ENCODE measurements at places on chromosomes 4 and X. TPM values are rescaled to one million over a fixed set of nuclear protein-coding genes. Genes with fewer than 3 reads are reported as not detected.

Gene SULT1E1
- total RNA-seq: not detected

Gene RASL11B
- total RNA-seq: 0.54 TPM

- no peaks in the 10 kb centered on the region for H3K4me1 ChIP-seq
- H3K27me3 ChIP-seq: no peaks in the 10 kb centered on the region
- no peaks in the 10 kb centered on the region for H3K36me3 ChIP-seq
- H3K27ac ChIP-seq: no peak overlapping the region
- H3K4me3 ChIP-seq: no peak overlapping the region
Measured at GRCh38 chrX:77938083-77938680, 27.7 kb downstream of the ATP7A start.

- DNase-seq: no peak
- no peak overlapping the region for H3K27ac ChIP-seq
- H3K4me3 ChIP-seq: no peak overlapping the region
- H3K4me1 ChIP-seq: peaks cover 10% of the 10 kb centered on the region
- H3K27me3 ChIP-seq: no peaks in the 10 kb centered on the region
- H3K36me3 ChIP-seq: no peaks in the 10 kb centered on the region
Measured at GRCh38 chr4:26086621-26087441, 172.8 kb downstream of the SMIM20 start.

DNA sequence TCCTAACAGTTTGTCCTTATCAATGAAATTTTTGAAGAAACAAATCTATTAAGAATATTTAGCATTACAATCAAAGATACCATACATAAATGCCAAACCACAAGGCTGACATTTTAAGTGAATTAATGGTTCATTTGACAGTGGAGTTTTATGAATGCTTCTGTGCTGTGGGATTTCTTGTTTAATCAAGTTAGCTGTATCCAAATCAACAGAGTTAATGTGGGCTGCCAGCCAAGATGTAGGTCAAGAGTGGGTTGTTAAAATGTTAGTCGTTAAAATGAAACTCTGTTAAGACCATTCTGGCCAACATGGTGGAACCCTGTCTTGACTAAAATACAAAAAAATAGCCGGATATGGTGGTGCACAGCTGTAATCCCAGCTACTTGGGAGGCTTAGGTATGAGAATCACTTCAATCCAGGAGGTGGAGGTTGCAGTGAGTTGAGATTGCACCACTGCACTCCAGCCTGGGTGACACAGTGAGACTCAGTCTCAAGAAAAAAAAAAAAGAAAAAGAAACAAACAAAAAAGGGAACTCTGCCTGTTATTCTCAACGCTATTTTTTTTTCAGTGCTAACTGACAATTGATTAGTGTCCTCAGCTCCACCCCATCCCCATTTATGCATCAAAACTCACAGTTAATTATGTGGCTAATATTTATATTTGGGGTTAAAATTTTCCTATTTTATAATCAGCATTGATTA is 20.2 kb downstream of the GPAT3 start:
- peaks cover 32% of the 10 kb centered on the region for H3K4me1 ChIP-seq
- no peak overlapping the region for H3K4me3 ChIP-seq
- peak; percentile 32 for DNase-seq
- no peaks in the 10 kb centered on the region for H3K27me3 ChIP-seq

Data from thyroid gland (tissue), 4 donors.